Activated T-cell treated with anti-CD3 and anti-CD28 coated beads for 4 hours (primary cell): ENCODE measurements at places on chromosomes 2 and 18.

DNA sequence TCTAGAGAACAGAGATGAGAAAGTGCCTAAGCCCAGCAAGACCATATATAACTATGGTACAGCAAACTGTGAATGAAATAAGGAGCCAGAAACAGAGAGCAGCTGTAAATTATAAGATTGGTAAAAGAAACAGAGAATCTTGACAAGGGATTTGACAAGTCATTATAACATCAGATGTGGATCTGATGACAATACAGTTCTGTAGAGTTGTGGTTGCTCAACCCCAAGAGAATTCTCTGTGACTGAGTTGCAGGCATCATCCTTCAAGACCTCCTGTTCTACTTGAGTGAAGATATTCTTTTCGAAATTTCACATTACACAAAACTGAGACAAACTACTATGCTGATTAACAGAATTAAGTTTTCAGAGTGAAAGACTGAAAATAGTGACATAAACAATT, 343.1 kb upstream of the SLC39A10 start:
- DNase-seq, result no peak

DNA sequence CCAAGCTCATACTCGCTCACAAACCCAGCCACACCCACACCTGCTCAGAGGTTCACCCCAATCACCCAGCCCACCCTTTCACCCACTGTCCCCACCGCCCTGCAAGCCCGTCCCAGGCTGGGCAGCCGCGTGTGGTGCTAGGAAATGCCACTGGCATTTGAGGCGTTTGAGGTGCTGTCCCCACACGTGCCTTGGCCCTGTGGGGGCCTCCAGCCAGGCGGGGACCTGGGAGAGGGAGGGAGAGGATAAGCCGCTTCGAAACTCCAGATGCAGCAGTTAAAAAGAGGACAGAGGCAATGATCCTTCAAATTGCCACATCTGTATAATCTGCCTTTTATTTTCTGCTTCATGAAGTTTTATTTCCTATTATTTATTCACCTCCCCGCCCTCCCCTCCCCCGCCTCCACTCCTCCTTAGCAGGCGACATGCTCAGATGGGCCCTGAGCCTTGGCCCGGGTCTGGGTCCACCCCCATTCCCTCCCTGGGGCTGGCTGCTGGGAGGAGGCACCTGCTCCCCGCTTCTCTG, 35.9 kb downstream of the PSD4 start:
- DNase-seq, result no peak

- no peak for DNase-seq
Observed at GRCh38 chr2:34102339-34102738, 503.2 kb upstream of the FAM98A start.

GRCh38 chr2:182031956-182032355, 46.3 kb downstream of the PPP1R1C start:
- DNase-seq, result no peak

DNA sequence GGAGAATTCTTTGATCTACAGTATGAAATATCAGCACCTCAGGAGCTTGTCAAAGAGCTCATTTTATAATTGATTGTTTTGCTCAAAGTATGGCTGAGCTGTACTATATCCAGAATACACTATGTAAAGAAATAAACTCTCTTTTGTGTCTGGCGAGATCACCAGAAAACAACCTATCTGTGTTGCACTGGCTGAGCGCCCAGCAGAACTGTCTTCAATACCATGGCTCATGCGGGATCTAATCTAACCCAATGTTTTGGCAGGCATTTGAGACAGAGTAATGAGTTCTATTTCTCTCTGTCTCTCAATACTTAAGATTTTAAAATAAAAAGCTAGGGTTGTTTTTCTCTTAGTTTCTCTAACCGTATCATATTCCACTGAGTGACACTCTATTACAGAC, 192.4 kb downstream of the L3MBTL4 start:
- no peak for DNase-seq

GRCh38 chr2:29393676-29394075, 278.5 kb downstream of the CLIP4 start:
- DNase-seq, result no peak

- no peak for DNase-seq
Observed at GRCh38 chr18:13658436-13659204, 67.7 kb downstream of the FAM210A start.

- DNase-seq, result no peak
Observed at GRCh38 chr18:59700535-59700967, 3.3 kb upstream of the CCBE1 start.

- DNase-seq, result no peak
Observed at GRCh38 chr2:161107265-161107664, 53.0 kb upstream of the TANK start.

DNA sequence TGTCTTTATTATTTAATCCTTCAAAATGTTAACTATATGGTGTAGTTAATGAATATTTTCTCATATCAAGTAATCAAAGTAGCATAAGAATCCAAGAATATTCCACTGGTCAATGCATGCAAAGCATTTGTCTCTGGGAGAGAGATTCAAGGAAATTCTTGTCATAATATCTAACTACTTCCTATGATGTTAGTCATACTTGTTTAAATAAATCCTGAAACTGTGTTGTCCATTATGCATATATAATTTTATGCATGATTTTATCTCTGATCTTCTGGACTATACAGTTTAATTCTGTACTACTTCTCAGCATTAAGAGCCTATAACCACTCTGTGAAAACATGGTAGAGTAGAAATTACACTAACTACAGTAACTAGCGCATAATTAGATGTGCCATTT, 388.3 kb downstream of the NR4A2 start:
- no peak for DNase-seq

GRCh38 chr2:190504912-190505311, 29.6 kb downstream of the NEMP2 start:
- DNase-seq, result no peak

- no peak for DNase-seq
Observed at GRCh38 chr2:185695711-185696235, 42.8 kb upstream of the FSIP2 start.

DNA sequence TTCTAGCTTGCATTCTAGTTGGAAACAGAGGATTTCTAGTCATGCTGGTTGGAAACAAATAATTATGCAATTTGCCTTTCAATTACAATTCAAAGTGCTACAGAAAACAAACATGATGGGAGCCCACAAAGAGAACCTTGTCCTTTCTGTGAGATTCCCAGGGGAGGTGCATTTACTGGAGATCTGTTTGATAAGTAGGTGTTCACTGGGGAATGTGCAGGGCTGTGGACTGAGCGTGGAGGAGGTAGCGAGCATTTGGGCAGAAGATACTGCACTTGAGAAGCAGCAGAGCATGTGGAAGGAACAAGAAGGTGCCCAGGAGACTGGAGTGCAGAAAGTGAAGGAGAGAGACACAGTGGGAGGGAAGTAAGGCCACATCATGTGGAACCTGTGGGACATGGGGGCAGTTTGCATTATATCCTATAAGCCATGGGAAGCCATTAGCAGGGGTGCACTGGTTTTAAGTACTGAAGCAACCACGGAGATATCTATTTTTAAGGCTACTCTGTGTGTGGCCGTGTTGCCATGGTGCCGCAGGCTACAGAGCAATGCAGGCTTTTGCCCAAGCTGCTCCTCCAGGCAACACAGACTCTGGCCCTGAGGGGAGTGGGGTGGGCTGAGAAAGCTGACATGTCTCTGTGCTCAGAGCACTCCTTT, 154.0 kb downstream of the ANTXR1 start:
- DNase-seq, result no peak

DNA sequence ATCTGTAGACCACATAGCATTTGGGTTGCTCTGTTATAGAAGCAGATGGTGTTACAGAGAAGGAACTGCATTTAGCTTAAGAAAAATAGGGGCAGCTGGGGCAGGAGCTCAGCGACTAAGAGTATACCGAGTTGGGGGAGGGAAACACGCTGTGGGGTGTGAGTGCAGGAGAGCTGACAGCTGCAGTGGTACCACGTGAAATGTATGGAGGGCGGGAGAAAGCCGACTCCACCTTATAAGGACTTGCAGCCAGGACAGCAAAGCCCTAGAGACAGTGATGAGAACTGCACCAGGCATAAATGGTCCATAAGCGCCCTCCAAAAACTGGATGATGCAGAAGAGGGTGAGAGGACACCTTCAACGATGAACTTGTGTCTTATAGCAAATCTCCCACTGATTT, 237.6 kb downstream of the PRKCE start:
- no peak for DNase-seq

GRCh38 chr2:61878761-61879160, 9.7 kb downstream of the CCT4 start:
- DNase-seq, result no peak

DNA sequence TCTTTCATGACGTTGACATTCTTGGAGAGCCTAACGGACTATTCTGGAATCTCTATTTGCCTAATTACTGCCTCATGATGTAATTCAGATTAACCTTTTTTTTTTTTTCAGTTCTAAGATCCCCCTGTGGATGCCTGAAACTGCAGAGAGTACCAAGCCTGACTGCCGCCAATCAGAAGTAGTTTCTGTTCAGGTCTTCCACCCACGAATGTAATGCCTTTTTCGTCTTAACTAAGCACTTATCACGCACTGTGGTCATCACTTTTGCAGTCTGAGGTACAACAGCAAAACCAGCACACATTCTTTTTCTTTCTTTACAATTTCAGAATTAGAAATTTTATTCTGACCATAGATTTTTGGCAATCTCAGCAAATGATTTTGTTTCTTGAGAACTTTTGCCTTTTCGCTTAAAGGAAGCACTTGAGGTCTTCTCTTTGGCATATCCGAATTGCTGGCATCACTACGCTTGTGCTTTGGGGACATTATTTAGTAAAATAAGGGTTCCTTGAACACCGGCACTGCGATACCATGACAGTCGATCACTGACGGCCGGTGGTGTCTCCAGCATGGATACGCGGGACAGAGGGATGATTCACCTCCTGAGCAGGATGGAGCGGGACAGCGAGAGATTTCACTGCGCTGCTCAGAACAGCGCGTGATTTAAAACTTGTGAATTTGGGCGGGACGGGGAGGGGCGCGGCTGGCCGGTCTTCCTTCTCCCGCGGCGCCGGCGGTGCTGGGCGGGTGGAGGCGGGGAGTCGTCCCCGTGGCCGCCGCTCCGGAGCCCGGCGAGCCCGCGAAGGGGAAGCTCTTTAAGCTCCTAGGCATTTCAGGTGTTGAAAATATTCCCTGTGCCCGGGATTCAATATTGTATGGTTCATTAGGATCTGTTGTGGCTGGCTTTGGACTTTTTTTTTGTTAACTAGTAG, 32.0 kb upstream of the GPR55 start:
- DNase-seq, result no peak

GRCh38 chr2:133286326-133286922, 281.8 kb downstream of the NCKAP5 start:
- no peak for DNase-seq

GRCh38 chr2:163752267-163752666, 16.5 kb upstream of the FIGN start:
- DNase-seq, result no peak

DNA sequence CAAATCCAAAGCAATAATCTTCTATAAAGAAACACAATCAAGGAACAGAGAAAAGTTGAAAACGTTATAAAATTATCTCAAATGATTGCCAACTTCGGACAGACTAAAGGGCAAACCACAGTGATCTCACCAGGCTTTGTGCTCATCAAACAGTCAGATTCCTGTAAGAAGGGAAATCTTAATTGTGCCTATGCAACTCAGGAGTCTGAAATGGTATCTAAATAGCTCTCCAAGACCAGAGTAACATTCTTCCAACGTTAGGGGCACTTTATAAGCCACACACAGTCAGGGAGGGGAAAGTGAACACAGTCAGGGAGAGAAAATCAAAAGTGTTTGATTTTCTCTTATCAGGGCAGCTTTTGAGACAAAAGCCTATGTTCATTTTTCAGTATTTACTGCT, 29.4 kb downstream of the PLEKHM3 start:
- no peak for DNase-seq

DNA sequence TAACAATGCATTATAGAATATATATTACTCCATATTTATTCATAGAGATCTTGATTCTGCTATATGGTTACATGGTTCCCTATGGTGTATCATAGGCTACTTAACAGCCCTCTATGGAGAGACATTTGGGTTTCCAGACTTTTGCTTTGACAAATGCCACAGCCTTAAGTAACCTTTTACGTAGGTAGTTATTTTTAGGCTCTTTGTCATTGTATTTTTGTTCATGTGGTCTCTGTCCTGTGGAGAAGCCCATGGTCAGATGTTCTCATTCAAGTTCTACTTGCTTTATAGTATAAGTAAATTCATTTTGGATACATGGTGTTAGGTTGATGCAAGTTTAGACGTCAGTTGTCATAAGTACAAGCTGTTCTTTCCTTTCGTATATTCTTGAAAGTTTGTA, 275.2 kb upstream of the THSD7B start:
- no peak for DNase-seq

GRCh38 chr18:48129621-48130082, 199.2 kb upstream of the SMAD2 start:
- no peak for DNase-seq

GRCh38 chr2:204946892-204947291, 401.6 kb downstream of the PARD3B start:
- no peak for DNase-seq

DNA sequence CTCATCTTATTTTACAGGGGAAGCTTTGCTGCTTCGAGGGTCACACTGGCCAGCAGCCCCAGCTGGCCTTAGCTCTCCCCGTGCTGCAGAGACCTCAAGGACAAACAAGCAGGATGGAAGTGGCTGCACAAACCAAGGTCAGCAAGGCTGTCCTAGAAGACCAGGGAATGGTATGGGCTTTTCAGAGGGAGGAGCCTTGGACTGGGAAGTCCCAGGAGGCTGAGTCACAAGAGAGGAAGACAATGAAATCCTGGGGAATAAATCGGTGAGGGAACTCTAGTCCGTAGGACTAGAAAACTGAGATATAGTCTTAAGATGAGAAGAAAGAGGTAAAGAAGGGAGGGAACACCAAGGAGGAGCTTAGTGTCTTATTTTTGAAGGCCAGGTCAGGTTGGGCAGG, 15.7 kb downstream of the CREG2 start:
- DNase-seq, result no peak

GRCh38 chr2:228703152-228703551, 521.7 kb upstream of the SPHKAP start:
- no peak for DNase-seq

- no peak for DNase-seq
Observed at GRCh38 chr18:78757014-78757413, 222.6 kb upstream of the SALL3 start.

- no peak for DNase-seq
Observed at GRCh38 chr18:56473400-56474024, 164.9 kb downstream of the TXNL1 start.

- no peak for DNase-seq
Observed at GRCh38 chr2:142307616-142308115, 176.8 kb upstream of the LRP1B start.

- no peak for DNase-seq
Observed at GRCh38 chr2:202530038-202530437, 104.7 kb upstream of the FAM117B start.

DNA sequence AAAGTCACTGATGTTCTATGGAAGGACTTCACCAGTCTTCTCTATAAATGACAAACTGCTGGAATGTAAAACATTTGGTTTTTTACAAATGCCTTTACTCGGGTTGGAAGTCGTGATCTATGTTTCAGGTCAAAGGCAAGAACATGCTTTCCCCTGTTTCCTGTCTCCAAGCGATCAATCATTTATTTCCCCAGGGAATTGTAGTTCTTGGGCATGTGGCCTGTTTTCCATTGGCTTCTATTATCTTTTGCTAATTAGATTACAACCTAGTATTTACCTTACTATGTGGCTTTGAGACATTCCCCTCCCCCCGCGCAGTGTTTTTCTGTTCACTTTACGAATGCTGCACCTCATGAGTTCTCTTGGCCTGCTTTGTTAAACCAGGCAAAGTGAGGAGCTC, 684.2 kb downstream of the EPHA4 start:
- no peak for DNase-seq

GRCh38 chr18:7684966-7685365, 117.8 kb downstream of the PTPRM start:
- no peak for DNase-seq

- DNase-seq, result no peak
Observed at GRCh38 chr18:74440808-74441427, 16.2 kb downstream of the DIPK1C start.
